ENCODE measurements at places on chromosomes 1 and 21.

DNA sequence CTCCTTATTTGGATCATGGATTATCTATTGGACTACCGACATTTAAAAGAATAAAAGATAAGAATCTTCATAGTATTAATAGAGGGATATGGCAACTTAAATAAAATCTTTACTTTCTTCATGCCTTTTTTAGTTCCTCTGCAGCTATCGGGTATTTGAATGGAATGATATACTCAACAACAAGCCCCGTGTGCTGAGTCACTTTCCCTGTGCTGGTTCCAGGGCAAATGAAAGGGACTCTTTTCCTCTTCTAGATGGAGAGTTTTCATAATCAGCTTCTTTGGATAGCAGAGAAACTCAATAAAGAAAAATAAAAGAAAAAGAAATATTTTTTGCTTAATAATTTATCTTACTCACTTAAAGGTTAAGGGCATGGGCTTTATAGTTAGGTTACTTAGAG lies 213.7 kb downstream of the LRRC40 start:
- DNase-seq = no peak

DNA sequence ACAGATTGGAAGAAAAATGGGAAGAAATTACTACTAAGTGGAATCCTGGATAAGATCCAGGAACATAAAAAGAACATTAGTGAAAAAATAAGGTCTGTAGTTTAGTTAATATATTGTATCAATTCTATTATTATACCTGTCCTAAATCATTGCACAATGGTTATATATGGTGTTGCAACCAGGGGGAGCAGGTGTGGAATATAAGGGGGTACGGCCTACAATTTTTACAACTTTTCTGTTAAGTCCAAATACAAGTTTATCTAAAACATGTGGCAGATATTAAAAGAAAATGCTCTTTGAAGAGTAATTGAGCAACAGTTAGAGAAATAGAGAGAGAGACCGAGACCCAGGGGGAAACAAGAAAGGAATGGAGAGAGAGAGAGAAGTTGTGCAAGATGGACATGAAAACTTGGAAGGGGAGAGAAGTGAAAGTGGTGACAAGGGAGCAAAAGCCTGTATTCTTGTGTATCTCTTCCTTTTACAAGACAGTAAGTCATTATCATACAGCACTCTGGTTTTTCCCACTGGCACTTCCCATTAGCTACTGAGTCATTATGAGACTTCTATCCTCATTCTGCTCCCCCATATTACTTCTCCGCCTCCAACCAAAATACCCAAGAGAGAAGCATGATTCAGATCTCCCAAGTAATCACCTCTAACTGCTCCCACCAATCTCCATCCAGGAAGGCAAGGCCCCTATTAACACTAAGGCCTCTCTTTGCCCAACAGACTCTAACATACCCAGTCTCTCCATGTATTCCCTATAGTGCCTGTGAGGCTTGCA lies 22.3 kb upstream of the TRAF3IP3 start:
- no peak for DNase-seq

GRCh38 chr1:27388337-27389005 lies 4.0 kb upstream of the GPR3 start:
- peak; percentile 82 for DNase-seq

DNA sequence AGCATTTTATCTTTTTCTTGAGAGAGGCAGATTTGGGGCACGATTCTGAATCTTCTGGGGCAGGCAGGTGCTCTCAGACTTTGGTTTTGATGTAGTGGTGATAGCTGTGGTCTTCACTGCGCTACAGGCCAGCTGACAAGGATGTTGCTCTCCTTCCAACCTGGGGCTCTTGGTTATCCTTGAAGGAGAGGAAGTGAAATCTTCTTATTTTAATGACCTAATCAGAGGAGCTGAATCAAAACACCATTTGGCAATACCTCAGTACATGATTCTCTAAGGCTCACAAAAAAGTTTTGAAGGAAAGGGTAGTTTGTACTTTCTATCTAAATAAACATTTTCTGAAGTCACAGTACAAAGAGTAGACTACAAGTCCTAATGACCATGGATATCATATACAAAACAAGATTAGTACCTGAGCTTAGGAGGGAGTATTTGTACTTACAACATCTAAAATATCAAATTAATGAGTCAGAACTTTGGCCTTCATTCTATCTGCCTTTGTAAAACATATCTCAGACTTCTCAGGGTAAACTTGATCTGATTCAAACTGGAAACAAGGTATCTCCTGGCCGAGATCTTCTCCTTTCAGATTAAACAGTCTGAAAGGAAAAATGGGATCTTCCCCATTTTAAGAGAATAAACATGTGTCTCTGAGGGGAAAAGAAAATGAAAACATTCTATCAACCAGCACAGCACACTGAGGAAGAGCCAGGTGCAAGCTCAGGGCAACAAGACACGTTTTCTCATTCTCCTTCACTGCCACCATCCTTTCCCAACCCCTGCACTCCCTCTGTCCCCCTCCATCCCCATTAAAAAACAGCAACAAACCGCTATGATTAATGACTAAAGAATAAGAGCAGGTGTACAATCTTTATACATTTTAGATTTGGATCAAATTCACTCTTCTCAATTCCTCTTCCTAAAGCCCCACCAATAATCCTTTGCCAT lies 69.2 kb downstream of the SH3GLB1 start:
- DNase-seq = no peak

DNA sequence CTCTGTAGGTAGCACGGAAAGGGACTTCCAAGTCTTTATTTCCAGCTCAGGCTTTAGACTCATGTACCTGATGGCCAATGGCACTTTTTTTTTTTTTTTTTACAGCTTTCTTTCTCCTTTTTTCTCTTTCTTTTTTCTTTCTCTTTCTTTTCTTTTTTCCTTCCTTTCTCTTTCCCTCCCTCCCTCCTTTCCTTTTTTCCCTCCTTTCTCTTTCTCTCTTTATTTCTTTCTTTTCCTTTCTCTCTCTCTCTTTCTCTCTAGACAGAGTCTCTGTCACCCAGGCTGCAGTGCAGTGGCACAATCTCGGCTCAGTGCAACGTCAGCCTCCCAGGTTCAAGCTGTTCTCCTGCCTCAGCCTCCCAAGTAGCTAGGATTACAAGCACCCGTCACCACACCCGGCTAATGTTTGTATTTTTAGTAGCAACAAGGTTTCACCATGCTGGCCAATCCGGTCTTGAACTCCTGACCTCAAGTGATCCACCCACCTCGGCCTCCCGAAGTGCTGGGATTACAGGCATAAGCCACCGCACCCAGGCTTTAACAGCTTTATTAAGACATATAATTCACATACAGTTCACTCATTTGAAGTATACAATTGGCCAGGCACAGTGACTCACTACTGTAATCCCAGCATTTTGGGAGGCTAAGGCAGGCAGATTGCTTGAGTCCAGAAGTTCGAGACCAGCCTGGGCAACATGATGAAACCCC lies 5.1 kb upstream of the DCAF8 start:
- no peak for DNase-seq

GRCh38 chr1:38743184-38743583 lies 116.4 kb downstream of the RRAGC start:
- DNase-seq = no peak

DNA sequence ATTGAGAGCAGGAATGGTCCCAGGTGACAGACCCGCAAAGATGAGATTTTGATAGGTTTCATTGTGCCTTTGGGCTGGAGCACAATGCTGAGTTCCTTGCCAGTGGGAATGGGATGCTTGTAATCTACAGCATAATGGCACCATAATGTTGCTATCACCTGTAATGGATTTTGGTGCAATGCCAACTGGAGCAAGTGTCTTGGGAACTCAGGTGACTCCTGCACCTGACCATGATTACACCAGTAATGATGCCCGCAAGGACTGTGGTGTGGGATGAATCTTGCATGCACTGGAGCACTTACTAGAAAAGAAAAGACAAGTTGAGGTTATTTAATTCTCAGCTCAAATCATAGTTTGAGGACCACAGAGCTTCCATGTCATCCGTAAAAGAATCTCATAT lies 96.7 kb downstream of the PTPRU start:
- no peak for DNase-seq

GRCh38 chr1:88780485-88780884 lies 96.4 kb downstream of the PKN2 start:
- DNase-seq = no peak

DNA sequence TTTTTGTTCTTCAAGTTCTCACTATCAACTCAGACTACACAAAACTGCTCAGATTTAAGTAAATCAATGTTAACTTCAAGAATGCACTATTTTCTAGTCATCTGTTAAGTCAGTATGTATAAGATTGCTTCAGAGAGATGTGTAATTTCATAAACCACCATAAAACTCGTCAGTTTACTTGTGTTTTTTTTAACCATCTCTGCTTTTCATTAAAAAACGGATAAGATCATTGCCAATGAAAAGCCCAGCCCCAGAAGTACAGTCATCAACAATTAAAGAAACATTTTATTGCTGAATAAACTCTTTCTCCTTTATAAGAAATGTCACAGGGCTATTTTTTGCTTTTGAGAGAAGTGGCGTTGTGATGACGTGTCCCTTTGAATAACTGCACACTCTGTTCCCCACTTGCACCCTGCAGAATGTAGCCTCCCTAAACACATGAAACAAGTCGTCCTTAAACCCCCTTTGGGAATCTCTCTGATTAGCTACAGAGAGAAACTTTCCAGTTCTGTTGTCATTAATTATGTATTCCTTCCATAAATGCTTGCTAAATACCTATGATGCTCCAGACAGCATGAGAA lies 202.7 kb upstream of the FOXD3 start:
- no peak for DNase-seq

- DNase-seq = no peak
These were observed 3.3 kb downstream of the SLAMF8 start for GRCh38 chr1:159829822-159830465.

- no peak for DNase-seq
These were observed 14.6 kb downstream of the CEP350 start for GRCh38 chr1:179968994-179969919.

- DNase-seq = no peak
These were observed 285.9 kb upstream of the NR5A2 start for GRCh38 chr1:199741586-199741985.

GRCh38 chr1:181185461-181185860 lies 97.0 kb downstream of the IER5 start:
- no peak for DNase-seq

GRCh38 chr1:61078618-61079295 lies 3.6 kb upstream of the NFIA start:
- no peak for DNase-seq

DNA sequence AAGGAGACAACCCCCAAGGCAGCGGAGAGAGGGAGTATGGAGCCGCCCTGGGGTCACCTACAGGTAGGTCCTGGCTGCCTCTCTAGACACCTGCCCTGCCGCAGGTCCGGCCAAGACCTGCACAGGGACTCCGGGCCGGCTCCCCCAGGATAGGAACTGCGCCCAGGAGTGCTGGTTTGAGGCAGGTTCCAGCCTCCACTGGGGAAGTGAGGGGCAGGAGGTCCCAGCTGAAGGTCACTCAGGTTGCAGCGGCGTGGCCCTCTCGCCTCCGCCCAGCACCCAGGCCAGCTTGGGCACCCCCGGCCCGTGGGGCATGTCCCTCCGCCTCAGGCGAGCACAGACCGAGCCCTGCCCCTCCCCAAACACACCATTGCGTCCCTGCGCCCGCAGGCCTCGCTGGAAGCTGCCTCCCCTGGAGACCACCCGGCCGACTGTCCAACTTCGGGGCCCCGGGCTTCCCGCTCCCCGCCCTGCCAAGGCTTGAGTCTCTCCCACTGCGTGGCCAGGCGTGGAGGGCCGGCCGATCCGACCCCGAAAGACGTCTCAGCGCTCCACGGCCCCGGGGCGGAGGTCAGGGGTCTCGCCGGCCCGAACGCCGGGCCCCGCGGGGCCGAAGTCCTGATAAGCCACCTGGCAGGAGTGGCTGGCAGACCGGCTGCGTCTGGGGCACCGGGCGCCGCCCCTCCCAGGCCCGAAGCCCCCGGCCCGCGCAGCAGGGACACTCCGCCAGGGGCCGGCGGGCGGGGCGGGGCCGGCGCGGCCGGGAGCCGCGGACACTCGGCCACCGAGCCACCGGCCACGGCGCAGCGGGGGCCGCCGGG lies 1.4 kb upstream of the SKI start:
- DNase-seq = no peak

GRCh38 chr1:113835686-113836290 lies 23.5 kb upstream of the RSBN1 start:
- DNase-seq = peak; percentile 48

DNA sequence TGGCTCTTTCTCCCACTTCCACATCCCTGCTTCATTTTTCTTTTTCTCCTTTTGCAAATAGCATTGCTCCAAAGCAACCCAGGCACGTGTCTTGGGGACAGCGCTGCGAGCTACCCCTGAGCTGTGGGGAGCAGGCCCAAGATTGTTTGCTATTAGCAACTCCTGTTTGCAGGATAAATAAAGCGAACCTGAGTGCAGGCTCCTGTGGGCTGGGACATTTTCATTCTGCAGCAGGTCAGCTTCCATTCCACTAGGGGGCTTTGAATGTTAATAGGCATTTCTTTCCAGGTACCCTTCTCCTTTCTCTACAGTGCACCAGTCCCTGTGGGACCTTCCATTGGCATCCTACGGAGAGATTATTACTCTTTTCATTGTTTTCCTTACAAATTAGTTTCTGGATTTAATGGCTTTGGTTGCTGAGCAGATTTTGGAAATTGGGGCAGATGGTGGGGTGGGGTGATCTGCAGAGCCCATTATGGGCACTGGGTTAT lies 54.0 kb downstream of the OLFML3 start:
- DNase-seq = peak; percentile 23

DNA sequence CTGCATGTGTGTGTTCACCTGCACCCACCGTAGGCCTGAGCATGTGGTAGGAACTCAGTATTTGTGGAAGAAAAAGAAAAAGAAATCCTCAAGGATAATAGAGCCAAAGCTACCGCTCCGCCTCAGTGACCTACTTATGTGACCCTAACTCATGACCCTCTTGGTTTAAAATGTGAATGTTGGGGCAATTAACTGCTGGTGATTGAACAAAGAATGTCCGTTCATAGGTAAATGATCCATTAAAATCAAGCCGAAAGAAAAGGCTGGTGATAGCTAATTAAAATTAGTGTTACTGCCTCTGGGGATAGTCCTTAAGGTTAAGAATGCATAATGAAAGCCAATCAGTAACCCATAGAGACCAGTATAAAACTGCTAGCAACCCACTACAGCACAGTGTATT lies 98.1 kb downstream of the PRDM2 start:
- DNase-seq = no peak

DNA sequence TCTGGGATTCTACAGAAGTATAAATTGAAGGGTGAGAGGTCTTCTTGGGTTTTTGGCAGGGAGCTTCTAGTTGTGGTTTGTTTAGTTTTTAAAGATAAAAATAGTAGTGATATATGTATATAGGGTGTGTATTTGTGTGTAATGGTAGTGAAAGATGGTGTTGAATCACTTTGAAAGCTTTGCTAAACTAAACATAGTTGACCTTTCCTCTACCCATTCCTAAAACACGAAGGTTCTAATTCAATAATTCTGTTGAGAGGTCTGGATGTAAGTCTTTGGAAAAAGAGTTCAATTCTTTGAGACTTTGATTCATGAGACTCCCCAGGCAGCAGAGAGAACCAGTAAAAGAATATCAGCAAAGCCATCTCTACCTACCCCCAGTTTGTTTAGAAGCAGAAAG lies 247.9 kb upstream of the DUSP10 start:
- no peak for DNase-seq

GRCh38 chr1:159823406-159823805 lies 3.3 kb upstream of the SLAMF8 start:
- DNase-seq = peak; percentile 72
